ENCODE measurements at places on chromosomes 4 and X.

DNA sequence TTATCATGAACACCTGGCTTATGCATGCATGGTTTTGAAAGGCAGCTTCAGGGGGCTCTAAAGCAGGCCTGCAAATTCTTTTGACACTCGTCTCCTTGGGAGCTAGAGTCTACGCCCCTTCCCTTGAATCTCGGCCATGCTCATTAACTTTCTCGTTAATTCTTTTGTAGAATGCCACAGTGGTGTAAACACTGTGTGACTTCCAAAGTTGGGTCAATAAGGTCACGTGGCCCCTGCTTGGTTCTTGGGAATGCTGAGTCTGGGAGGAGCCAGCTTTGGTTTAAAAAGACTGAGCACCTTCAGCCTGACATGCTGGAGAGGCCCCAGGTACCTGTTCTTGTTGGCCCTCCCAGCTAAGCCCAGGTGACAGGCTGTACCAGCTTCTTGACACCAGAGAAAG is 228.4 kb downstream of the DHRSX start:
- DNase-seq, result no peak

DNA sequence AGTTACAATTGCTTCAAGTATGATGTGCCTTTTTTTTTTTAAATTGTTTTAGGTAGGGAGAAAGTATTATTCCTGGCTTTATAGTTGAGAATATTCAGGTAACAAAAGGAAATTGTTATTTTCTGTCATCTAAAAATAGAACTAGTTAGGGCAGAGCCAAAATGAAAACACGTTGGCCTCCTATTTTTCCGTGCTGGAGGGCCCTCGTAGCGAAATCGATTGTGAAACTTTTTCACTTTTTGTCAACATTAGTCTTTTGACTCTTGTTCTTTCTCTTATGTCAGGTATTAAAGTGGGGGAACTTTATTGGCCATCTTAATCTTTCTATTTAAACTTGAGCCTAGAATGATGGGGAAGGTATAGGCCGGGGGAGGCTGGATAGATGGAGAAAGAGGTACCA is 104.9 kb downstream of the ARHGAP10 start:
- no peak for DNase-seq

DNA sequence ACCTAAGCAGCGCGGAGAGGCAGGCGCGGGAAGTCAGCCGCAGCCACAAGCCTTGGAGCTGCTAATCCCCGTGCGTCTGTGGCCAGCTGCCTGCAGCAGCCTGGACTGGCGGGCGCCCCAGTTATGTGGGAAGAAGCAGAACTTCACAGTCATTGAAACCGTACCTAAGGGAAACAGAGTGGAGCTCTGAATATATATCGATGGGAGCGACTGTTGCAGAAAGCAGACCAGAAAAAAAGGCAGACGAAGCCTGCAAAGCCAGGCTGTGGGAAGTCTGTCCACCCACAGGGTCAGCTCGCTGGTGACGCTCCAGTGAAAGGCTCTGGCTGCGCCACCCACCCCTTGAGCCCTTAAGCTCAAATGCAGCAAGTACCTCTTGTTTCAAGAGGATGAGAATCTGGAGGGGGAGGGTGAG is 24.7 kb downstream of the KCNE5 start:
- DNase-seq, result peak; percentile 4

- DNase-seq, result no peak
Measured at GRCh38 chr4:83067058-83067639, 32.2 kb downstream of the COPS4 start.

- no peak for DNase-seq
Measured at GRCh38 chr4:176323511-176324160, 3.9 kb downstream of the SPCS3 start.

DNA sequence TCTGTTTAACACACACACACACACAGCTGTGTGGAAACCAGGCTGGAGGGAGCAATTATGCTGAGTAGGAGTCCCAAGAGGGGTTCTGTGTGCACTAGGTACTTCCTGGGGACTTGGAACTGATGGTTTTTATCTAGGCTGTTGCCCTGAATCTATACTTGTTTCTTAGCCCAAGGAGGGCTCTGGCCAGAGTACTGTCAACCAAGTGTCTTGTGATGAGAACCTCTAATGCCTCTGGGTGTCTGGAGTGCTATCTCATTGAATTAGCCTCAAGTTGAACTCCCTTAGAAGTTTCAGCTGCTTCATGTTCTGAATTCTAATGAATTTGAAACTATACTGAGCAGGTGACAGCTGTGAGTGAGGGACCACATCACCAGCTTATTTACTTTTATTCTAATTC is 16.6 kb downstream of the ARHGAP24 start:
- no peak for DNase-seq

GRCh38 chr4:172850838-172851237 is 317.8 kb upstream of the GALNT7 start:
- peak; percentile 82 for DNase-seq

GRCh38 chr4:89129080-89129640 is 17.8 kb downstream of the TIGD2 start:
- DNase-seq, result peak; percentile 71

GRCh38 chrX:9433596-9433995 is 31.3 kb upstream of the TBL1X start:
- DNase-seq, result no peak

DNA sequence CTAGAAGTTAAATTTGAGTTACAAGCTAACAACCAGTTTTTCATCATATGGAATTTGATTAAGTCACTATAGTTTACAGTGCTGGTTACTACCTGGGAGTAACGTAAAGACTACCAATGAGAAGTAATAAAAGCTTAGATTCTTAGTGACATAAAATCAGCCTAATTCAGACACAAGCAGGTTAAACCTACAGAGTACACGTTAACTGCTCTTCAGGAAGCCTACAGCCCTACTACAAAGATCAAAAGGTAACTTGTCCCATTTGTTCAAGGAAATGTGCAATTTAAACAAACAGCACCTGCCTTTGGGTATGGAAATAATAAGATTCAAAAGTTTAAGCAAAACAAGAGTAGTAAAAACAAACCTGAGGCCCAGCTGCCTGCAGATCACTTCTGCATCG is 21.5 kb downstream of the PRSS12 start:
- no peak for DNase-seq

DNA sequence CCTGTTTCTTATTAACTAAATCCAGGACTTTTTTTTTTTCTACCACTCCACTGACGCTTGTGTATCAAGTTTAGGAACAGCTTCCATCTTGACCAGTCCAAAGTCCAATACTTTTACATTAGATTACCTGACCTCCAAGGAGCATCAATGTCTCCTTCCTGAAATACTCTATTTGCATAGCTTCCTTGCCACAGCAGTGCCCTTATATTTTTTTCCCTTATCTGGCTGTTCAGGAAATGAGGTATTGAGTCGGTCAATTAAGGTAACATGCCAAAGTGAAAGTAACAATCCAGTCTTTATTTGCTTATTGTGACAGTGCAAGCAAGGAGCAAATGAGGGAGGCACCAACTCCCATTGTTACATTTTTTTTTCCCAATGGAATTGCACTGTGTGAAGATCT is 730.8 kb upstream of the NDST4 start:
- no peak for DNase-seq

GRCh38 chr4:150909116-150909515 is 106.0 kb downstream of the LRBA start:
- no peak for DNase-seq

- peak; percentile 85 for DNase-seq
Measured at GRCh38 chr4:26288355-26288909, 32.4 kb upstream of the RBPJ start.

DNA sequence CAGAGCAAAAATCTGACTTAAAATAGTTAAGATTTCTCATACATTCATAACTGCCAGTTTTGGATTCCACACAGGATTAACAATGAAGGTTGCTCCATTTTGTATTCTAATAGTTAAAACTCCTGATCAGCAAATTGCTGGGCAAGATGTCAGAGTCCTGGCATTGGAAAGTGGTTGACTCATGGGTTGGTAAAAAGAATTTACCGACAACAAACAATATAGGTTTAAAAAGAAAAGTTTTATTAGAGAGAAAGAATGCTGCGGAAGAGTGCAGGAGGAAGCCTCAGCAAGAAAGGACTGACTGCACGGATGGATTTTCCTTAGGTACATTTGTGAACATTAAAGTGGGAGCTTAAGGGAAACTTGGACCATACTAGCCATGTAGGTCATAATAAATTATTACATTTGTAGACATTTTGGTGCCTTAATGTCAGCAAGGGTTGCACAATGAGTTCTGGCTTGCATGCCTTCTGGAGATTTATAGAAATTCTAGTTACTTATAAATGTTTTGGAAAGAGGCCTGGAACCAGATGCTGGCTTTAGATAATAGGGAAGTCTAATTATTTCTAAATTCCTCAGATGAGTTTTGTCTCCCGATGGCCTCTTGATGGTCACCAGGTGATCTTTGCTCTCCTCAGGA is 25.4 kb upstream of the IL2 start:
- no peak for DNase-seq

DNA sequence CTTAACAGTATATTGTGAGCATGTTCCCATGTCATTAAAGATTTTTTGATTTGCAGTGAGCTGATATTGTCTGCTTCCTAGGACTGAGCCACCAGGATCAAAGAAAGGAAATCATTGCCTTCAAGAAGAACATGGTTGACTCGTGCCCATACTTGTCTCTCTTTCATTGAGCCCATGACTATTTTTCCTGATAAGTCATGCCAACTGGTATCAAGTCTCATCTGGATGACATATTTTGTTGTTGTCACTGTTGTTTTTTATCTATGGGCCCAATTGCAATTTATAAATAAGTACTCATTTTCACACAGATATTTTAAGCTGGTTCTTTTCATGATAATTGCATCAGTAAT is 10.2 kb upstream of the RHOH start:
- no peak for DNase-seq

All from fibroblast of skin of back (primary cell).